Fibroblast of skin of left quadriceps (primary cell): ENCODE measurements at places on chromosomes 6 and 20.
A peak's percentile ranks its signal among the peaks of the same experiment; 100 is the strongest.

GRCh38 chr6:24929242-24929641 is 6.5 kb downstream of the RIPOR2 start:
- DNase-seq: no peak

GRCh38 chr20:63072991-63073737 is 66.4 kb upstream of the BHLHE23 start:
- no peak for DNase-seq

DNA sequence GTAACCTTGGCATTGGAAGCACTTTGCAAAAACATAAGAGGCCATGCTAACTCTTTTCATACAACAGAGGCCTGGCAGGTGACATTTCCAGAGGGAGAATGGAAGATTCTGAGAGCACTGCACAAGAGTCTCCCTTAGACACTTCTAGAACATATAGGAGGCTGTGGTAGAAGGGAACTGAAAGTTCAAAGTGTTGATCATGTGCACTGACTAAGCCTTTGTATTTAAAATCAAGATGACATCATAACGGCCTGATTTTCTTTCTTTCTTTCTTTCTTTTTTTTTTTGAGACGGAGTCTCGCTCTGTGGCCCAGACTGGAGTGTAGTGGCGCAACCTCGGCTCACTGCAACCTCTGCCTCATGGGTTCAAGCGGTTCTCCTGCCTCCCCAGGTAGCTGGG is 26.8 kb upstream of the DNAAF9 start:
- no peak for DNase-seq

DNA sequence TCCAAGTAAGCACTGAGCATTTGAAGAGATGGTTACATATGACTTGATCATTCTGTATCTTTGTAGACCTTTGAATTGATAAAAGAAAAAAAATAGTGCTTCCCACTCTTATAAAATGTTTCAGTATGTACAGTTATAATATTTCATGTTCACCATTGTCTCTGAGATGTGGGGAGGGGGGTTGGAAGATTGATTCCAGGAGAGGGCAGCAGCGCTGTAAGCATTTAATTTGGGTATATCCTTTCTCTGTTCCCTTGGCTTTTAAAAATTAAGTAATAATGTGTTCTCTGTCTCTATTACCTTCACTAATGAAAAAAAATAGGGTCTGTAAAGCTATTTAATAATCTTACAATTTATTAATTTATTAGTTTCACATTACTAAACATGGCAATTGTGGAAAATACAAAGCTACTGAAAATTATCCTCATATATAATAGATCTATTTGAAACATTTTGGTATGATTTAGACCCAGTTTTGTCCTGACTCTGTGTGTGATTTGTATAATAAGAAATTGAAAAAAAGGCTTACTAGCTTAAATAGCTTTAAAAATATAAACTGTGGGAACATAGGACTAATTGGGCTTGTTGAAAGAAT is 341.2 kb downstream of the CDKAL1 start:
- peak; percentile 34 for DNase-seq

DNA sequence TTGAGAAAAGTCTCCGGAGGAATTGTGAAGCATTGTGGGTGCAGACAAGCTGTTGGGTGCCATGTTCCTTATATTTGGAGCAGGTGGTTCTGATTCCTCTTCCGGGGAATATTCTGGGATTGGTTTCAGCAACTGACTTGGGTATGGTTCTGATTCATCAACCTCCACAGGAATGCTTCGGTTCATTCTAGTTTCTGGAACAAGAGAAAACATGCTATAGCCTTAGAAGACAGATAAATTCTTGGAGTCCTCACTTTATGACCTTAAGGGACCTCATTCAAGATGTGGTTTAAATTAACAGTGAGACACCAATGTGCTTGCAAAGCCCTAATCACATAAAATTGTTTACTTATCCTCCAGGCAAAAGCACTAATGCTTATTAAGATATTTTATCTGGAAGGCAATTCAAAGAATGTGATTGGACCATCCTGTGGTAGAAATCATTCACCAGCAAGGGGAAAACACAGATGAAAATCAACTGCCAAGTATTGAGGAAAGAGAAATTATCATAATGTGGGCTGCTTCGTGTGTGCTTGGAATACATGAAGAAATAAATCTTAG is 13.7 kb downstream of the TRAF3IP2 start:
- peak; percentile 83 for DNase-seq

DNA sequence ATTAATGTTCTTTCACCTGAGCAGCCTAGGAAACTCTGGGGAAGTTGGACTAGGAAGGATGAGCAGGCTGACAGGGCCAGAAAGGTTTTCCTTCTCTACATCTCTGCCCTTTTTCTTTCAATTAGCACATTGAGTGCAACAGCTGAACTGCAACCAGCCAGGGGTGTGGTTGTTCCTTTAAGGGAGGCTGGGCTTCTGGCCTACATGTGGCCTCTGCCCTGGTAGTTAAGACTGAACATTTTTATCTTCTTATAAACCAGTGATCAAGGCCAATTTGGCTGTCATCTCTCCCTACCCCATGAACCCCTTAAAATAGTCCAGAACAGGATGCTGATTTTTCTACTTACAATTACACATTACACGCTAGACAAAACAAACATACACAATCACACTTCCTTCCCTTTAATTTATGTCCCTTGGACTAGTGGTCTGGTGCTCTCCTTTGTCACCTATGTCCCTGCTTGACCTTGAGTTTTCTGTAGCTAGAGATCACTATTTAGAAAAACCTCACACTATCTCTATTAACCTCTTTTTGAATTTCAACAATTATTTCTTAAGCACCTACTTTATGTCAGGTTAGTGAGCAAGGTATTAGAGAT is 60.3 kb downstream of the RNF217 start:
- DNase-seq: no peak

DNA sequence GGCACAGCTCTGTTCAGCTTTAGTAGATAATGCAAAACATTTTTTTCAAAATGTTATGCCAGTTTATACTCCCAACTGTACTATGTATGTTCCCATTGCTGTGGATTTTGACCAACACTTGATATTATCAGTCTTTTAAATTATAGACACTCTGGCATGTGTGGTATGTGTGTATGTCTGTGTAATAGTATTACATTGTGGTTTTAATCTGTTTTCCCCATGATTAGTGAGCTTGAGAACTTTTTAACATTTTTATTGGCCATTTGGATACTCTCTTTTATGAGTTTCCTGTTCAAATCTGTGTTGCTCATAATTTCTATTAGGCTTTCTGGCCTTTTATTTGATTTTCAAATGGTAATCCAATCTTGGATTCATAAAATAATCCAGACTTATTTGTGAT is 69.2 kb upstream of the TXNDC5 start:
- DNase-seq: no peak

DNA sequence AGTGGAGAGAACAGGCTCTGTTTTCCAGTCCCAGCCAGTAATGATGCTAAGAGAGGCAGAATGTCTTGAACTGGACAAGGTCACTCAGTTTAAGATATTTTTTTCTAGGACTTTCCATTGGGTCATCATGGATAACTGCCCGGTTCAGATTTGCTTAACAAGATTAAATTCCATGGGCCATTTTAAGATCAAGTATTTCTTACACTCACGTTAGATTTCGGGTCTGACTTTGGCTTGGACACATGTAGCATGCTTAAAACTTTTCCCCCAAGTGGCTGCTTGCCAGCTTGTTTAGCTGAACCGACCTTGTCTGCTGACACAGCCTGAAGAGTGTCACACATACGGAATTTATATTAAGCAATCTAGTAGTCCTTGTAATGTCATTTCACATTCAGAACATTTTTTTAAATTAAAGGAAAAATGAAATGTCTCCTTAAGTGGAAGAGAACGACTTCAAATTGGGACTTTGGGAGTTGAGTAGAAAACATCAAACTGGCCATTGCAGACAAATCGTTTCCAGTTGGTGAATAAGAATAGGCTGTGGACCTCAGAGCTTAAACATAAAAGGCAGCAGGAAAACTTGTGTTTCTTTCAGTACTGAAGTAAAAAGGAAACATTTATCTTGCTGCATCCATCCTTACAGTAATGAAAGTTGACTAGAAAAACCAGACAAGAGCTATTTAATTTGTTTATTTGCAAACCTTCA is 29.0 kb downstream of the ARMC2 start:
- peak; percentile 47 for DNase-seq

DNA sequence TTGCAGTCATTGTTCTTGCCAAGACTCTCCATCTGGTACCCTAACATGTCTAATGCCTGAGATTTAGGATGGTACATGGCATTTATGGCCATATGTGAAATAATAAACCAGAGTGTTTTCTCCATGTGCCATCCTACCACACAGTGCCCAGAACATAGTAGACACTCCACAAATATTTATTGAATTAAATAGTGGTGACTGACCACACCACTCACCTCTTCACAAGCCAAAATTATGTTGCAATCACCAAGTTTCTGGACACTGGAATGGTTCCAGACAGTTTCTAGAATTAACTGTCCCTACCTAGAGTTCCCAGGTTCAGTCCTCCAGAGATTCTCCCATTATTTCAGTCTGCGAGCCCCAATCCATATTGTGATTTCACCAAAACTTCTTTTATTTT is 427.3 kb downstream of the KIF16B start:
- no peak for DNase-seq
